ENCODE measurements at places on chromosomes 4 and X.

GRCh38 chr4:183158062-183158461, 59.0 kb downstream of the WWC2 start:
- DNase-seq: no peak

DNA sequence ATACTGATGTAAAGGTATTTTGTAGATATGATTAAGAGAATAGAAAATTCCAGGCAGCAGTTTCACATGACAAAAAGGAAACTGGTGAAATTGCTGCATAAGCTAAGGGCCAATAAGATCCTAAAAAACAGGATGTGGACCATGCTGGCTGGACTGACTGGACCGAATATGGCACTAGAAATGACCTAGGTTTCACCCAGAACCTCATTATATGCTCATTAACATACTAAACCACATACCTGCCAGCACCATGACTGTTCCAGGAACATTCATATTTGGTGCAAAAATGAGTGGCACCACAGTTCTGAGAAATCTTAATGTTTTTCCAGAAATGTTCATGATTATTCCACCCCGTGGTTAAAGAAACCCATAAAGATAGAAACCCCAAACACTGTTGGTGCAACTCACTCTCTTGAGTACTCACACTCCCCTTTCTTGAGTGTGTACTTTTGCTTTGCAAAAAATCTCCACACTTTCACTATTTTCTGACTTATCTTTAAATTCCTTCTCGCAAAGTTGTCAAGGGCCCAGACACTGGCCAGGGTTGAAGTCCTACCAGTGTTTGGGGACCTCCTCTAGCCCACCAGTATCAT, 74.0 kb downstream of the FANCB start:
- no peak for DNase-seq

DNA sequence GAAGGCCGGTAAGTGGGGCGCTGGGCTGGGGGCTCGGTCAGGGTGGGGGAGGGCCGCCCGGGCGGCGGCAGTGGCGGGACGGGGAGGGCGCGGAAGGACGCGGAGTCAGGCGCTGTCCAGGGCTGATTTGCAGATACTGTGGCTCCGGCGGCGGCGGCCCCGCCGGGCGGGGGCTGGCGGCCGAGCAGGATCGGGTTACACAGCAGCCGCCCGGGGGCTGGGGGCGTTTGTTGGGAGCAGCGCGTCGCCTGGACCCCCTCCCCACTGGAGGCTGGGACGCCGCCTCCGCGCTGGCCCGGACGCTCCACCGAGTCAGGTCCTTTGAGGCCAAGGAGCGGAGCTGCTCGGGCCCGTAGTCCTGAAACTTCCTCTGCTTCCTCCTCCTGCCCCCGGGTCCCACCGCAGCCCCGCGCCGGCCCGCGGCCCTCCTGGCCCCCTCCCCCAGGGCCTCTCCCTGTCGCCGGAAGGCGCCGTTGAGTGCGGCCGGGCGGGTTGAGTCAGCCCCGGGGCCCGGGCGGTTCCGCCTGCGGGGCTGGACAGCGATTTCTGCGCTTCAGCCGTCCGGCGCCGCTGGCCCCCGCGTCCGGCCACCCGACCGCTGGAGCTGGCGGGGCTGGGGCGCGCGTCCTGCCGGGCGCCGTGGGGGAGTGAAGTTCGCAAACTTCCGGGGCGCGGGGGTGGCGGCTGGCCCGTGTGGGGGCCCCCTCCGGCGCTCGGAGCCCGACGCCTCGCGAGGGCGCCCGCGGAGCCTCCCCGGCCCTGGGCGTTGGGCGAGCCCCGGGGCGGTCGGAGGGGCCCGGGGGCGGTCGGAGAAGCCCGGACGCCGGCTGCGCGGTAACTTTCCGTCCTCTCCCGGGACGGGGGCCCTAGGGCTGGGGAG, 746 bp downstream of the REST start:
- peak; percentile 82 for DNase-seq

- no peak for DNase-seq
Measured at GRCh38 chrX:24276015-24276414, 37.9 kb downstream of the SUPT20HL2 start.

DNA sequence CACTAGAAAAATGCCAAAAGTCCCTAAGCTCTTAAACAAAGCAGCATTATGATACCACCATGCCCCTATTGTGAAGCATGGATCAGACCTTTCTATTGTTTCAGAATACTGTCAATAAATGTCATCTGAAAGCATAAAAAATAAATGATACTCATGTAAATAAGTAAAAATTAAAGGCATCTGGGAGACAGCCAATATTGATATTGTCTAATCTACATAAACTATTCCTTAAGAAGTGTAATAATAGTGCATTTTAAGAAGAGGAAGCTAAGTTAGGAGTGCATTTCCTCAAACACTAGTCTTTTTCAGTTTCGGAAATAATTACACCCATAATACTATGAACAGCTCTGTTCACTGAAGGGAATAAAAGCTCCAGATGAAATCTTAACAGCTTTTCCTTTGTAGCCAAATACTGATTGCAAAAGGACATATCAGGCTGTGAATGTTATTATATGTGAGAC, 181.6 kb downstream of the SPOCK3 start:
- no peak for DNase-seq

DNA sequence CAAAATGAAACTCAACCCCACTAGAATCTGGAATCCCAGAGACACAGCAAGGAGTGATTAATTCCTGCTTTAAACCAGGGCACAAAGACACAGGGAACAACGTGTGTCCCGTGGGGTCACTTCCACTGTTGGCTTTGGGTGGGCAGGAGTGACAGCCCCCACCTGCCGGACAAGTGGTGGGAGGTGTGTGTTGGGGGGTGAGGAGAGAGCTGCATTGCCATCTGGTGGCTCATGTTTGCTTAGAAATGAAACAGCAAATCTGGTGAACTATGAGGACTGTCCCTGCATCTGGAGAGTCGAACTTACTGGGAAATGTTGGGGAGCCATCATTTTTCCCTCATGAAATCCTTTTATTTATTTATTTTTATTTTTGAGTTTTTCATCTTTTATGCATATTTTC, 75.9 kb upstream of the AFAP1 start:
- DNase-seq: peak; percentile 75

DNA sequence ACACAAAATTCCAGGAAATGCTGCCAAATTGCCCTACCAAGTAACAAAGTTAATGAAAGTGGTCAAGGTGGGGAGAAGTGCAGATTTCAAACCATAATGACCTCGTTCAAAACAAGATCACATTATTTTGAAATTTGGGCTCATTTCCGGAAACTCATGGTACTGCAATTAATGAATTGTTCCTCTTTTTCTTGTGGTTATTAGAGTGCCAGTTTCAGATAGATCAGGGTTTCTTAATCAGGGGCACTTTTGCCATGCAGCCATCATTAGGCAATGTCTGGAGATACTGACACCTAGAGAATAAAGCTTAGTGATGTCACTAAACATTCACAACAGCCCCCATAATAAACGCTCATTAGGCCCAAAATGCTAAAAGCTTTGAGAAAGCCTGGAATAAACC, 381.5 kb upstream of the GALNT7 start:
- no peak for DNase-seq

DNA sequence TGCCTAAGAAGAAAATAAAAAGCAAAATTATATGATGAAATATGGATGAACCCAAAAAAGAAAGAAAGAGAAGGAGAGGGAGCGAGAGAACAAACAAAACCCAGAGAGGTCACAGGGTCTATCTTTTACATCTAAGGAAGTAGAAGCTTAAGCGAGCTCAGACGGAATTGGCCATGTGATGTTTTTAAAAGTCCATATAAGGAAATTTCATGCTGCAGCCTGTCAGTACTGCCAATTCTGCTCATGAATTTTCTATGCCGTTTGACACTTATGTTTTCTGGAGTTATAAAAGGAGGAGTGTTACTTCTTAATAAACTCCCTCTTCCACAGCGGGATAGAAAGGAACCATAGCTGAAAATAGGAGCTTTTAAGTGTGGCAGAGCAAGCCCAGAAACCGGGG, 32.9 kb upstream of the DCX start:
- no peak for DNase-seq

Measured in 8988T (cell line).